Peyer's patch (tissue), 4 donors: ENCODE measurements at places on chromosomes 6 and 20. TPM values are rescaled to one million over a fixed set of nuclear protein-coding genes. Genes with fewer than 3 reads are reported as not detected.

DNA sequence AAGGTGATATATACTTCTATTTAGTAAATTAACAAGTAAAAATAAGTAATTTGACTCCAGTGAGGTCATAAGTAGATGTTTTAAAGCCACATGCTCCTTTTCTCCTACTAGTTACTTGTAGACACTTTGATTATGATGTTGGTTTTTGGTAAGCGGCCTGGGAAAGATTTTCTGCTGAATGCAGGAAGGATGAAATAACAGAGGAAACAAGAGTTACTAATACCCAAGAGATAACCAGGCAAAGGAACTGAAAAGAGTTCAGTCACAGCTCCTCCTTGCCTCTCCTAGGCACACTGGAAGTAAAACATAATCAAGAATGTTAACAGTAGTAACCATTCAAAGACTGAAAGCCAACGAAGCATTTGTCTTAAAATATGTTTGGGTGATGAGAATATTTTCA, 203.3 kb downstream of the RNGTT start:
- no peak for DNase-seq

DNA sequence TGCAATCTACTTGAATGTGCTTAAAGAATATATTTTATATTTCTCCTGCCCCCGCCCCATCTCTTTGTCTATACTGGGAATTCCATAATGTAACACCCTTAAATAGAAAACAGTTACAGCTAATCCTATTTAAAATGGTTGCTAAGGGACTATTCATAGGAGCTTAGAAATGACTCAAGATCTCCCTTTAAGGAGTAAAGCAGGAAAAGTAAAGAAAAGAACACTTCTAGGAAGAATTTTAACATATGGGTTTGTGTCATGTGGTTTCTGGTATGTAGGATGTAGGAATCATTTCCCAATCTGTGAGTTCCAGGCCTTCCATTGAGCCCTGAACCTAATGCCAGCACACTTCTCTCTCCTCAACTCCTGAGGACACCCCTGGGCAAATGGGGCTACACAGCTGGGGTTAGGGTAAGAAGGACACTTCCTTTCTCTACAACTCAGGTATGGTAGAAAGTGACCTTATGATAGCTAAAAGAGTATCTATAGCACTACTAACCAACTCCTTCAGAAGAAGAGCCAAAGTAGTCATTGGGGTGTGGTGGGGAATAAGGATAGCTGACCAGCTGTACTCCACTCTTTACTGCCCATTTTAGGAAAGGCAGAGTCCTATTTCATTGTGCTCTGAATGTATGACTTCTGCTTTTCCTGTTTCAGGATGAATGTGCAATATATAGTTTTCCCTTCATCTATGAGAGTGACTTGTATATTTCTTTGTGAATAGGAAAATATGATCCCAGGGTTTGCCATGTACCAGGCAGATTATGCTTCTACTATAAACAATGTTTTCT, 27.3 kb downstream of the RIMS1 start:
- DNase-seq, result no peak

DNA sequence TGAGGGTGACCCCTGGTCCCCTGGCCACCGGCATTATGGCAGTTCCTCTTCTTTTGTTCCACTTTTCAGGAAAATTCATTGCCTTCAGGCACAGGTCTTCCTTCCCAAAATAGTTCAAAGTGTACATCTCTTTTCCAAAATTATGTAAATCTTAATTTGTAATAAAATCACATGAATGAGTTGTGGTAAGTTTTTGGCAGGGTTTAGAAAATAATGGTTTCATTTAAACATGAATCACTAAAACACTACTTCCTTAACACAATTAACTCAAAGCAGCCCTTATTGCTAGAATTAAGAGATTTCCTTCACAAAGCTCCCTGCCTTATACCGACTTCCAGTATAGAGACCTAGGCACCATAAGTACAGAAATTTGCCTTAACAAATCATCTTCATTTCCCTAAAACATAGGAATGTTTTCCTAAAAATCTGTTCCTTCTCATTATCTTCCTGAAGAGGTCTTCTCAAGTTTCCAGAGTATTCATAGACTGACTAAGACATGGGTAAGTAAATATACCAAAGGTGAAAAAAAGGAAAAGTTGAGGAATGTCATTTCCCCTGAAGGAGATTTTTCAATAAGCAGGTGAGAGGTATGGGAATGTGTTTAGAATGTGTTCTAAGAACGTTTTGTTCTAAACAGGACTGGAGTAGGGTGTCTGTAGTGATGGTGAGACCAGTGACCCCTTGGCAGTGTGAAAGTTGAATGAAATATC, 148.2 kb upstream of the CITED2 start:
- DNase-seq, result no peak

DNA sequence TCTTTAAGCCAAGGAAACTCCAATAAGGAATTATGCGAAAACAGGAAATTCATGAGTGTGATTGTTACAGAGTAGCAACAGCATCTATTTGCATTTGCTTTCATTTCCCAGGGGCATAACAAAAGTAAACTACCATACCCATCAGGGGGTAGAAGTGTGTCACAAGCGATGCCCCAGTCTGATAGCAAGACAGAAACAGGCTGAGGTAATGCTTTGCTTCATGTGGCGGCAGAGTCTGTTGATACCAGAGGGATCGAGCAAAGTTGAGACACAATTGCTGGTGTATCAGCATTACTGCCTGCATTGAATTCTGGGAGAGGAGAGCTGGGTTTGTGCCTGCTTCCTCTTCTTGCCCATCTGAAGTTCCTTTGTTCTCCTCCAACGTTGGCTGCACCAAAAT, 51.2 kb upstream of the LYRM2 start:
- no peak for DNase-seq

- DNase-seq, result no peak
These were observed 37.6 kb downstream of the TTLL9 start for GRCh38 chr20:31908016-31908415.

BPIFB4 gene
- not detected for total RNA-seq
